Activated effector memory CD4-positive, alpha-beta T cell treated with Interleukin-2 at 50 U/mL for 16 hours (primary cell): ENCODE measurements at places on chromosomes 2 and 18.

DNA sequence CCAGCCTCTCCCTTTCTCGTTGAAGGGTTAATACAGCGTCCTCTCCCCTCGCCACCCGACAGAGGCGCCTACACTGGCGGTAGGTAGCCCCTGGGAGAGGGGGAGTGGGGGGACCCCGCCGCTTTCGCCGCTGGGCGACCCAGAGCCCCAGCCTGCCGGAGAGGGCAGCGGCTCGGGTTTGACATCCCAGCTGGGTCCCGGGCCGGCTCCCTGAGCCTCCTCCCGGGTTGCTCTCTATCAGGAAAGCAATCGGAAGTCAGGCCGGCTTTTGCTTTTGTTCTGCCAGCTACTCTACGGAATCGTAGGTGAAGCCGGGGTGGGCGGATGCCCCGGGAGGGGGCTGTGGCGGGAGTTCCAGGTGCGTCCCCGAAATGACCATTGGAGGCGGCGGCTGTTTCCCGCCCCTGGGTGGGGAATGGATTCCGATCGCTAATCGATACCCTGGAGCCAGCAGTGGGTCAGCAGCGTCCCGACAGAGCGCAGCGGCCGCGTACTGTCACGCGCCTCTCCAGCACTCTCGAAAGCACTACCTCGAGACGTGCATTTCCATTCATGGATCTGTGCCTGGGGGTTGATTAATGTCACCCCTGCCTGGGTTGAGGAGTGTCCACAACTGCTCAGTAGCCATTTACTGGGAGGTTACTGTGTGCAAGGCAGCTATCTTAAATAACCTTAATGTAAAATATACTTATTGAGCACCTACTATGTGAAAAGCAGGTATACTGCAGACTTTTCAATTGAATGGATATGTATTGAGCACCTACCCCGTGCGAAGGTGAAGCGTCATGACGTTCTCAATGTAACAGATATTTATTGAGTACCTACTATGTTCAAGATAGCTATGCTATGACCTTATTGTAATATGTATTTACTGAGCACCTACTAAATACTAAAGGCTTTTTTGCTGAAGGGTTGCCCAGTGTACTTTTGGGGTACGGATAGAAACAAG lies 1.1 kb downstream of the MAPK4 start:
- DNase-seq = no peak

DNA sequence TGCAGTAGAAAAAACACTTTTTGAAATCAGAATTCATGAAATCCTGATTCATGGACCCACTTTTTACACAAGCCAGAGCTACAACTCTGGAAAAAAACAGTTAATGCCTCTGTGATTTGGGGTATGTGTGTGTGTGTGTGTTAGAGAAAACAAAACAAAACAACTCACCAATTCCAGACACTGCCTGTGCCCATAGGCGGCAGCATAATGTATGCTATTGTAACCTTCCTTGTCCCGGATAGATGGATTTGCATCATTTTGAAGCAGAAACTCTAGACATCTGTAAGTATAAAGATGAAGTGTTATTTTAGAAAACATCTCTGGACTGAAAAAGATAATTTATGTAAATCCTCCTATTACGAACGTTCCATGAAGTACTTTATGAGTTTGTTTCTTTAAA lies 152.0 kb upstream of the PGAP1 start:
- no peak for DNase-seq

GRCh38 chr18:45066886-45067285 lies 386.2 kb downstream of the SETBP1 start:
- no peak for DNase-seq

DNA sequence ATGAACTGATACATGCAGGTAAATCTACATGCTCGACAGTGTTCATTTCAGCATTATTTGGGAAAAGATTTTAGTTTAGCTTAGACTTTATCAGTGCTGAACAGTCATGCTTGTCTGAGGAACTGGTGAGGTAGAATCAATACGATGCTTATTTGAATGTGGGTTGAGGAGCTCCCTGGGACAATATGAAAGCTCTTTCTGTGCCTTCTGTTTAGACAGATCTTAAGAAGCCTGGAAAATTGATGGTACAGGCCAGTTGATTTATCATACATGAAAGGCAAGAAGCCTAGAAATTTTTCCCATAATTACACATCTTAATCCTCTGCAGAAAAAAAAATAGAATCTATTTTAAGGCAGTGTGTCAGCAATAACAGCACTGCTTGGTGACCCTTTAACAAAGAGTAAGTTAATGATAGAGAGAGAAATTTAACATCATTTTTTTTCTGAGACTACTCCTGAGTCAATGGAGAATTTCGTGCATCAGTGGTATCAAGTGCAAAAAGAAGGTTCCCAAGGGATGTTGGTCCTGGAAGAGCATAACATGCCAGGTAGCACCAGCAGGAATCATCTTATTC lies 252.2 kb upstream of the CDH20 start:
- no peak for DNase-seq

DNA sequence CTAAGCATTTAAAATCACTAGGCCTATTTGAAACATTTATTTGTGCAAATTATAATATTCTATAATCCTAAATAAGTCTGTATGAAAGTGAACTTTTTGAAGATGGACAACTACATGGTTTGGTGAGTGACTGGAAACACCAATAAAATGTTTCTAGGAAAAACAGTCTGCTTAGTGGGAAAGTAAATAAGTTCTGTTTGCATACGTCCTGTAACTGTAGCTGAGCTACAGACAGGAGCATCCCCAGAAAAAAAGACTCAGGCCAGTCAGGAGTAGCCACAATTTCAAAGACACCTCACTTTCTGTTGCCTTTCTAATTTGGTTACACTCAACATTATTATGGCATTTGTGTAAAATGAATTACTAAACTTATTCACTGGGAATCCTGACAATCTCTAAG lies 28.4 kb upstream of the KCNJ3 start:
- DNase-seq = no peak

DNA sequence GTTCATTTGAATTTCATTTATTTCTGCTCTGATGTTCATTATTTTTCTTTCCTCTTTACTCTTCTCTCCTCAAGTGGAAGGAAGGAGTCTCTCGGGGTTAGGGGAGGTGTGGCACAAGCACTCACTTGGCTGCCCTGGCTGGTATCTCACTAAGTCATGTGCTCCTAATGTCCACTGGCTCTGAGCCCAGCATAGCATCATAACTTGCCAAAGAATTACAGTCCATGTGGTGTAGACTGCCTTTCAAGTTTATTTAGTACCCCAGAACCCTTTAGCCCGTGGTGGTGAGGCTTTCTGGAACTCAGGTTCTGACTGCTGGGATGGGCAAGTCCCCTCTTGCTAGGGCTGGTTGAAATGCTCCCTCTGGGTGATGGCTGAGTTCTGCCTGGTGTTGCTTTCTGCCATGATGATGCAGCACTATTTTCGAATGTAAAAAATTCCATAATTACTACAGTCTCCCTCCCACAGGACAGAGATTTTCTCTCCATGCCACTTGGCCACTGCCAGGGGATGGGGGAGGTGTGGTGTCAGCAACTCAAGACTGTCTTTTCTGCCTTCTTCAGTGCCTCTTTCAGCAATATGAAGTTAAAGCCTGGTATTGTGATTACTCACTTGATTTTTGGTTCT lies 22.2 kb downstream of the SPAG16 start:
- no peak for DNase-seq

DNA sequence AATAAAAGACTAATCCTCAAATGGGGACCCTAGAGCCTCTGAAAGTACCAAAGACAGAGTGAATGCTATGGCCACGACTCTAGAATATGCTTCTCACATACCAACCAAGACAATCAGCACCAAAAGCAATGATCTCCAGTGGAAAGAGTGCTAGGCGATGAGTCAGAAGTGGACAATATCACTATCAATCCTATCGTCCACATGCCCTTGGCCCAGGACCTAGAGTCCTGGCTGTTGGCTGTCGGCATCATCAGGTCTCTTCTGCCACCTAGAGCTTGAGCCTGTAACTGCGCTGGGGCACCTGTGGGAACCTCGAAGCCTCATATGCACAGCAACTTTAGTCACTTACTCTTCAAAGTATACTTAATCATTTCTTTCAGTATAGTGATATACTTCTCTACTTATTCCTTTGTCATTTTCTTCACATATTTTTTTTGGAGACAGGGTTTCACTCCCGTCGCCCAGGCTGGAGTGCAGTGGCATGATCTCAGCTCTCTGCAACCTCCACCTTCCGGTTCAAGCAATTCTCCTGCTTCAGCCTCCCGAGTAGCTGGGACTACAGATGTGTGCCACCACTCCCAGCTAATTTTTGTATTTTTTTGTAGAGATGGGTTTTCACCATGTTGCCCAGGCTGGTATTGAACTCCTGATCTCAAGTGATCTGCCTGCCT lies 29.7 kb downstream of the NOL10 start:
- DNase-seq = peak; percentile 9

DNA sequence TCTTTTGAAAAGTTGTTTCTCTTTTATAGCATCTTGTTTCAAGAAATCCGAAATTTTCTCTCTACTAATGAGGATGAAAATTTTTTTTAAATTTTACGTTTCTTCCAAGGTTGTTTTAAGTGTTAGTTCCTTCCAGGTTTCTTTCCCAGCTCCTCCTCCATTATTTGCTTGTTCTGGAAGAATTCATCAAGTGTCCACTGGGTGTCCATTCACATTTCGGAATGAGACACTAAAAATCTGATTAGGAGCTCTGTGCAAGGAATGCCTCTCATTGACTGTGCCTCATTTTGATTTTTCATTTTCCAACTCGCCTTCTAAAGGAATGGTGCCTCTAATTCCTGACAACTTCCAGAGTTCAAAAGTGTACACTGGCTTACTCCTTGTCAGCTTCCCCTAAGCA lies 6.1 kb downstream of the SP100 start:
- no peak for DNase-seq
